ENCODE measurements at places on chromosomes 5 and 9.

- DNase-seq, result no peak
Measured at GRCh38 chr5:138650196-138650595, 75.0 kb upstream of the HSPA9 start.

GRCh38 chr9:91259162-91259561 is 102.6 kb downstream of the AUH start:
- no peak for DNase-seq

- DNase-seq, result no peak
Measured at GRCh38 chr5:14153932-14154731, 11.0 kb downstream of the TRIO start.

GRCh38 chr5:122153230-122153629 is 23.9 kb downstream of the ZNF474 start:
- DNase-seq, result no peak

- no peak for DNase-seq
Measured at GRCh38 chr9:71582347-71582746, 186.0 kb downstream of the CEMIP2 start.

DNA sequence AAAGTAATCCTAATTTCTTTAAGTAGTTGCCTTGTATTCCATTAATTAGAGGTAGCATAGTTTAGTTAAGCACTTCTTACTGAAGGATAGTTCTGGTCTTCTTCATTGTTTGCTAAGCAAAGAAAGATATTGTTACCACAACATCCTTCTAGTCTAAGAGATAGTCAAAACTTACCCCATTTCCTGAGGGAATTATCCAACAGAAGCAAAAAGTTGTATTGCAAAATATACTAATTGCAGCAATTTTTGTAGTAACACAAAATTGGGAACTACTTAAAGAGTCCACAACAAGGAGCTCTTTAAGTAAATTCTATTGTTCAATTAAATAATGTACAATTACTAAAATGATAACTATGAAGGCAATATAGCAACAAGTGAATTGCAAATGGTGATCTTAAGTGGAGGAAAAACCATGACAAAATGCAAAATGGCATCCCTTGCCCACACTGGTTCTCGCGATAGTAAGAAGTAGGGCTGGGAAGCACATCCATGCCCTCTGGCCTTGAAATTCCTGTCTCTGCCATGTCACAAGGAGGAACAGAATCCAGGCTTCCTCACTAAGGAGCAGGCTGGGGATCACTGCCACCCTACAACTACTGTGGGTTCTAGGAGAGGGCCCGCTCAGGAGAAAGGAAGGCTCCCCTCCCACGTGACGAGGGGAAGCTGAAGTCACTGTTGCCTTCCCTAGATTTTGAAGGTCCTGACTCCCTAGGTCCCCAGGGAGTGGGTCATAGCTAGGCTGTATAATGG is 23.3 kb upstream of the MEGF9 start:
- DNase-seq, result no peak

- DNase-seq, result no peak
Measured at GRCh38 chr5:93601071-93601801, 18.2 kb downstream of the NR2F1 start.

- no peak for DNase-seq
Measured at GRCh38 chr5:109741390-109741789, 51.7 kb downstream of the MAN2A1 start.

DNA sequence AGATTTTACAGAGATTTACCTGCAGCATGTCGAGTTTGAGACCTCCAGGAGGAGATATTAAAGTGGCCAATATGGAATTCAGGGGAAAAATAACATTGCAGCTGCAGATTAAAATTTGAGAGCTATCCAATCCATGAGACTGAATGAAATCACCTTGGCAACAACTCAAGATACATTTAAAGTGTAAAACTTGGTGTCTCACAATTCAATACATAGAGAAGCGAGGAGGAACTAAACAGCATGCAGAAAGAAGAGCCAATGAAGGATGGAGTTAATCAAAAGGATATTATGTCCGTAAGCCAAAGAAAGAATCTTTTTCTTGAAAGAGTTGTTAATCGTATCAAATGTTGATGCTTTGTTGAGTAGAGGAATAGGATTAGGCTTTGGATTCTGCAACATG is 455.1 kb downstream of the CDH18 start:
- DNase-seq, result no peak

GRCh38 chr5:155040984-155041653 is 27.6 kb downstream of the KIF4B start:
- DNase-seq, result no peak

DNA sequence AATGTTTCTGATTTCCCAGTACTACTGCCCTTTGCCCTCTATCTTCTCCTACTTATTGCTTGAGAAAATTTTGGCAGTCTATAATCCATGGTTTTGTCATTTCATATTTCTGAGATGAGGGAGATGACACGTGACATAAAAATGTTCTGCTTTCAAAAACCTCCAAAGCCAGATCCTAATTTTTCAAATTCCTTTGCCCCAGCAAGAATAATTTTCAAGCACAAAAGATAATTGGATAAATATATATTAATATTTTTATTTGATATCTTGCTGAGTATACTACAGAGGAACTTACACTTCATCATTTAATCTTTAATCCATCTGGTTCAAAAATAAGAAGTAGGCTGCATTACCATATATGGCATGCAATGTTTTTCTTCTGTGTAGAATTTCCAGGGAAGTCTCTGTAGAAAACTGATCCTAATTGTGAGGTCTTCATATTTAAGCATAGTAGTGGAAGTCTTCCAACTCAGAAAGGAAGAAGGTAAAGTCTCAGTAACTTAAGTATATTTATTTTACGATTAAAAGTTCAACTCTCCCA is 1738.8 kb downstream of the EFNA5 start:
- no peak for DNase-seq

GRCh38 chr9:122406070-122406890 is 35.5 kb downstream of the PTGS1 start:
- no peak for DNase-seq

DNA sequence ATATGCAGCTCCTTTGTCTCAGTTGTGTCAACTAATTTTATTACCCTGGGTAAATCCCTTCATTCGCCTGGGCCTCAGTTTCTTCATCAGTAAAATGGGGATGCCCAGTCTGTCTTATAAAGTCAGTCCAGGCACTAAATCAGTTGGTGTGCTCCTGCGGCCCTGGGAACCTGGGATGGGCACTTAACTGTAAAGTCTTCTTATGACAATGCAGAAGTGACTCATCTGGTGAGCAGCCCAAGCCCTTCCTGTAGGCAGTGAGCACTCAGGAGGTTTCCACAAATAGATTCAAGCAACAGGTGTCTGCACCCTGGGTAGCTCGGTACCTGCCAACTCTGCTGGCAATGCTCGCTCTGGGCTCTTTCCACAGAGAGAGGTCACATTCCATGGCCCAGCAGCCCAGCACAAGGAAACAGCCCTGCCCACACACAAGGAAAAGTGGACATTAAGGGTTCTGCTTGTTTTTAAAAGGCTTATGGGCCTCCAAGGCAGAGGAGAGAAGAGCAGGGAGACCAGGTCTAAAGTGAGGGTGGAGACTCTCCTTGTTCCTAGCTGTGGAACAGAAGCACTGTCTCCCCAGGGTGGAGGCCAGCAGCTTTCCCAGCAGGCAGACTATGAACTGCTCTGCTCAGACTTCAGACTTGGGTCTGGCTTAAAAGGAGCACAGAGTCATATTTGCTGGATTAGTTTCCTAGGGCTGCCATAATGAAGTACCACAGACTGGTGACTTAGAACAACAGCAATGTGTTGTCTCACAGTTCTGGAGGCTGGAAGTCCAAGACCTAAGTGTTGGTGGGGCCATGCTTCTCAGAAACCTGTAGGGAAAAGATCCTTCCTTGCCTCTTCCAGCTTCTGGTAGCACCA is 89.7 kb upstream of the ADRA1B start:
- no peak for DNase-seq

DNA sequence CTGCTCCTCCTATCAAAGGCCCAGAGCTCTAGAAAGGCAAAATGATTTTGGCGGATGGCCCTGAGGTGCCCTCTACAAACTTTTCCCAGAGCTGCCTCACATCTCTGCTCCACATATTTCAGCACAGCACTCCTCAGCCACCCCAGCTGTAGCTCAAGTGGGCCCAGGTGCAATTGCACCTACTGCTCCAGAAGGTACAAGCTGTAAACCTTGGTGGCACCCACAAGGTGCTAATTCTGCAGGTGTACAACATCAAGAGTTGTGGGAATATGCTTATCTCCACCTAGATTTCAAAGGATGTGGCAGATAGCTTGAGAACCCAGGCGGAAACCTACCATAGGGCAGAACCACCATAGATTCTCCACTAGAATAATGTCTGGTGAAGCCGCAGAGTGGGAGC is 432.2 kb downstream of the TMEM232 start:
- DNase-seq, result no peak

- peak; percentile 35 for DNase-seq
Measured at GRCh38 chr5:65037831-65038815, 269.4 kb downstream of the CWC27 start.
